Muscle of back (tissue), 13 donors: ENCODE measurements at places on chromosomes 6 and 20.
A peak's percentile ranks its signal among the peaks of the same experiment; 100 is the strongest.

- no peak for DNase-seq
Observed at GRCh38 chr20:32338665-32339064, 19.5 kb upstream of the ASXL1 start.

- DNase-seq, result no peak
Observed at GRCh38 chr20:34876406-34877282, at the start of gene ACSS2. Gene ACSS2 (plus strand): TSS chr20:34876612. CDS start chr20:34876646, 34 bp downstream.

DNA sequence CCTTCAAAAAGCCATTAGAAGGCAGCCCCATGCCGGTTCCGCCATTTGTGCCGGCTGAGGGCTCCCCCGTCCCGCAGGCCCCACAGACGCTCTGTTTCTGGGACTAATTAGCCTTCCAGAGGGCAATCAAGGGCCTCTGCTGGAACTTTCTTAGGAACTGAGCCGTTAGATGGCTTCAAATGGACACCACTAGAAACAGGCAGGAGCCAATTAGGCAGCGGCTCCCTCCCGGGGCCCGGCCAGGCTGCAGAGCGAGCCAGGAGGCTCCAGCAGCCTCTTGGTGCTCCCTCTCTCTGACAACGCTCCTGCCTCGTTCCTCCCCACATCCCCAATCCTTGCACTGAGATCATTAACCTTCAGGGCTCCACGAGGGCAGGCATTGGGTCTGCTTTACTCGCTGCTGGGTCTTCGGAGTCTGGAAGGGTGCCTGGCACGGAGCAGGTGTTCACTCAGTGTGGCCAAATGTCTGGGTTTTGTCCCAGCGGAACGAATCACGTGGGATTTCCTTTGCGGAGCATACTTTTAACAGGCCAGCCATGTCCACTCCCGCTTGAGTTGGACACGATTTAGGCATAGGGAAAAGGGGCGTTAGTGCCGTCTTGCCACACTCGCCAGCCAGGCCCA is 98.3 kb downstream of the TMEM242 start:
- no peak for DNase-seq

DNA sequence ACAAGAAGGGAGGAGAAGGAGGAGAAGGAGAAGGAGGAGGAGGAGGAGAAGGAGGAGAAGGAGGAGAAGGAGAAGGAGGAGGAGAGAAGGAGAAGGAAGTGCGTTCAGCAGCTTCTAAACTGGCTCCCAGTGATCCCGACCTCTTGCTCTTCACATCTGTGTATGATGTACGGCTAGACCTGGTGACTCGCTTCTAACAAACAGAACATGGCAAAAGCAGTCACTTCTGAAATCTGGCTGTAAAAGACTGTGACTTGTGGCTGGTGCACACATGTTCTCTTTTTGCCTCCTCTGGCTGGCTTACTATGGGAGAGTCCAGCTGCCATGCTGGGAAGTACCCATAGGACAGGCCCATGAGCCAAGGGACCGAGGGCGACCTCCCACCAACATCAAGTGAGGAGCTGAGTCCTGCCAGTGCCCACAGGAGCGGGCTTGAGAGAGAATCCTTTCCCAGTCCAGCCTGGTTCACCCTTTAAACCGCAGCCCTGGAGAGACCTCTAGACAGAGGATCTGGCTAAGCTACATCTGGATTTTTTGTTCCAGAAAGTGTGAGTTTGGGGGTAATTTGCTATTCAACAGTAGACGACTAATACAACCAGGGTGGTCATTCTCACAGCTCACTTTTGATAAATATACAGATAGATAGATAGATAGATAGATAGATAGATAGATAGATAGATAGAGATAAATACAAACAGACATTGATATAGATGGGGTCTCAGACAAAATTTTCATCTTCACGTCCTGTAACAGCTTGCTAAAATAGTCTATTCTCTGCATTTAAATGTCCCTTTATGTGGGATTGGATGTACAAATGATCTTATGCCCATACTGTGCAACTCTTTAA is 42.3 kb downstream of the RPP40 start:
- DNase-seq, result no peak

- DNase-seq, result no peak
Observed at GRCh38 chr6:101777646-101778045, 384.1 kb downstream of the GRIK2 start.

GRCh38 chr20:61560361-61560853 is 308.3 kb downstream of the CDH4 start:
- DNase-seq, result no peak

DNA sequence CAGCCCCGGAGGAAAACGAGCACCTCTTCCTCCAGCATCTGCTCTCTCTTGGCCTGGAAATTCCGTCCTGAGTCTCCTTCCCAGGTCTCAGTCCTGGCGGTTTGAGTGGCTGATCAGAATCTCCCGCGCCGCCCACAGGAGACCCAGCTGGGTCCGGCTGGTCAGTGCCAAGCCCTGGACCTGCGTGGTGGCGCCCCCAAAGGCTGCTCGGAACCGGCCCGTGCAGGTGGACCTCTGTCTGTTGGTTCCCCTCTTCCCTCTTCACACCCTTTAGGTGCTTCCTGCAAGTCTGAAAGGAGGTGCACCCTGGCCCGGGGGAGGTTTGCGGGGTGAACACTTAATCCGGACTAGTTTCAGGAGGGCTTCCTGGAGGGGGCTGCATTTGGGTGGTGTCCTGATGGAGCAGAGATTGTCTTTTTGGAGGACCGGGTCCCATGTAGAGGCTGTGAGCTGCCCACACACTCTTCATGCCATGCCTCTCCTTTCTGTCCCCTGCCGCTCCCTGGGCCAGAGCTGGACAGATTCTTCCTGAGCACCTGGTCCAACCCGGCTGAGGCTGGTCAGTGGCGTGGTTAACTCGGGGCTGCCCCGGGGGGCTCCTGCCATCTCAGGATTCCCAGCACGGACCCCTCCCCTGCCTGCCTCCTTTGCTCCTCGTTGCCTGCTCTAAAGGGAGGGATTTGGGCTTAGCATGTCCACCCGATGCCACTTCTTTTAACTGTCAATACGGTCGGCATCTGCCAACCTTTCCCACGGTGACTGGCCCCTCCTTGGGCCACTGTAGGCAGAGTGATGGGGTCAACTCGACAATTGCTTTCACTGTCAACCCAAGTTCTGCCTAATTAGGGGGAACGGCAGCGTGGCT is 16.5 kb upstream of the BHLHE23 start:
- DNase-seq, result no peak

GRCh38 chr6:9848094-9848493 is 566.8 kb downstream of the TFAP2A start:
- DNase-seq, result no peak

- DNase-seq, result no peak
Observed at GRCh38 chr6:30979141-30979540, 4.4 kb upstream of the MUC21 start.

GRCh38 chr6:51626391-51626790 is 461.0 kb downstream of the PKHD1 start:
- no peak for DNase-seq

DNA sequence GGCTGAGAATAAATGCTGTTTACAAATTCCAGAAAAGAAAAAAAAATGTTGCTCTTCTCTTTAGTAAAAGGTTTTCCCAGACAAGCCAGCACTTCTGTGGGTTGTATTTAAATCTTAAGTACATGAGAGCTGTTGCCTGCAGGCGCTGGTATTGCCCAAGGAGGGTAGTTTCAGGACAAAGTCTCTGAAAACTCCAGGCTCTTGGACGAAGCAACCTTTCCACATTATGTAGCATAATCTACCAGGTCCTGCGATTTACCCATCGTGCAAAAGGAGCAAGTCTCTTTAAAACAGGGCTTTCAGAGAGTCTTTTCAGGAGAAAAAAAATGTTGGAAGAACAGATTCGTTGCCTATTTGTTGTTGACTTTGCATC is 65.6 kb downstream of the PLG start:
- DNase-seq, result no peak

DNA sequence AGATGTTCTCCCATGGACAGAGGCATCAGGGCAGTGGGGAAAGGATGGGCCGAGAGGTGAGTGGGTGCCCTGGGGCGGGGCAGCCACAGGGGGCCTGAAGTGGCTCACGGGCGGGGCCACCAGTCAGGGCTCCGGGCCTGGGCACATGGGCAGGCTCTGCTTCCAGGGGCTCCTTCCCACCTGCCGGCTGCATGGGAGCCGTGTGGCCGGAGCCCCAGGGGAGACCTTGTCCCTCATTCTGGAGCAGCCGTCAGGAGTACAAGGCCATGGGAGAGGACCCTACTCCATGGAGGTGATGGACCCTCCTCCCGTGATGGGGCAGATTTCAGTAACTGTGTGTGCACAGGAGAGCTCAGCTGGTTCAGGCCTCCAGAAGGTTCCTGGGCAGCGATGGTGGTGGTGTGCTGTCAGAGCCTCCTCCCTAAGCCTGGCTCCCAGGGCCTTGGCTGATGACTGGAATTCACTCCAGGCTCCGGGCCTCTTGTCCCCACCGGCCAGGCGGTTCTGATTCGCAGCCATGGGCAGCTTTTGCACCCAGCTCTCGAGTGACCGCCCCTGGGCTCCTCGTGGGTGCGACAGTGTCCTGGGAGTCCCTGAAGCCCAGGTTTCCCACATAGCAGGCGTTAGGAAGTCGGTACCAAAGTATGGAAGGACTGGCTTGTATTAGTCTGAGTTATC is 6.2 kb downstream of the SLCO4A1 start:
- DNase-seq, result no peak

GRCh38 chr6:149881066-149881766 is 16.7 kb downstream of the RAET1E start:
- no peak for DNase-seq

DNA sequence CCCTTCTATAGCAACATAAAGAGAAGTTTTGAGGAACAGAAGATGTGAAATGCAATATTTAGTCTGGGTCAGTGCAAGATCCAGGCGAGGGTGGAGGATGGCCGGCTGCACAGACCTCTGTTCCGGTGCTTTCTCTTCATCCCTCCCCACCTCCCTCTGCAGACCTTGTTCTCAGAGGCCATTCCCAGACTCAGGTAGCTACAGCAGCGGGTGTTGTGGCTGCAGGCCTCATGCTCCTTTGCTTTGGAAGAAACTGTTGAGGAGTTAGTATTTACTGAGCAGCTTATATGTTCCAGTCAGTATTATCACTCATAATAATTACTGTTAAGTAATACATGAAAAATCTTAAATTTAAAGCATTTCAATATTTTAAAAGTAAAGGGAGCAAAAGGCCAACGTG is 1.7 kb downstream of the BTN3A3 start:
- DNase-seq, result no peak

- no peak for DNase-seq
Observed at GRCh38 chr6:168603234-168603633, 162.2 kb downstream of the SMOC2 start.

- no peak for DNase-seq
Observed at GRCh38 chr20:64112691-64113443, 5.5 kb upstream of the NPBWR2 start.

DNA sequence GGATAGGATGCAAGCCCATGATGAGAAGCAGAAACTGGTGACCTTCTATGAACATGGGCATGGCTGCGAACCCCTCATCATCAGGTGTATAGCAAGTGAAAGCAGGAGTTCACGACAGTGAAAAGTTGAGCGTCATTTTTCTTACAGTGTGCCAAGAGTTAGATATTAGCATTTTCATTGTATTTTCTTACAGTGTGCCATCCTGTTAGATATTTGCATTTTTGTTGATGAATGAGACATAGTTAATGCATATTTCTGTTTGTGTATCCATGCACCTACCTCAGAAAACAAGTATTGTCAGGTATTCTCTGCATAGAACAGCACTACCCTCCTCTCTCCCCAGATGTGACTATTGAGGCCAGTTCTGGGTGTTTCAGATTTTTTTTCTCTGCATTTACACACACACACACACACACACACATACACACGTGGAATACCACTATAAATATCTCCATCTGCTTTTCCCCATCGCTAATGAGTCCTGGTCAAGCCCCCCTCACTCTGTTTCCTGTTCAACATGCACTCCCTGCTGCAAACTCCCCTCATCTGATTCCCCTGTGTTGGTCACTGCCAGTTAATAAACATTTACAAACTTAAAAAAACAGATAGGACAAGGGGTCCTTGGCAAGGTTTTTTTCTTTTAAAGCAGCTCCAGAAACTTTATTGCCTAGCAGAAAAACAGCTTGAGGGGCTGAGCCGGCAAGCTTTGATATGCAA is 41.7 kb downstream of the PLN start:
- DNase-seq, result no peak

- peak; percentile 26 for DNase-seq
Observed at GRCh38 chr6:156779206-156780094, 2.3 kb downstream of the ARID1B start.

DNA sequence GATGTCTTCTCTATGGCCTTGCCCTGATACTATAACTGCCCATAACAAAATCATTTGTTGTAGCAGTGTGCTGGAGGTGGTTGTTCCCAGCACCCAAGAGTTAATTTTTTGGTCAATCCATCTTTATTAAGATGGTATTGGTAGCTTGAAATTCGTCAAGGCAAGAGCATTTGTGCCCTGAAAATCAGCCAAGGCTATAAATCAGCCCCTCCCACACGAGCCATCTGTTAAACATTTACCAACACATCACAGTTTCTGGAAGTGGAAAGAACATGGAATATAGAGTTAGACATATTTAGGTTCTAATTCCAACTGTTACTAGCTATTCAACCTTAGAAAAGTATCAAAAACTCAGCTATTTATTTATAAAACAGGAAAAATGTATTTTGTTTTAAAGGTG is 888.4 kb upstream of the GJE1 start:
- no peak for DNase-seq

DNA sequence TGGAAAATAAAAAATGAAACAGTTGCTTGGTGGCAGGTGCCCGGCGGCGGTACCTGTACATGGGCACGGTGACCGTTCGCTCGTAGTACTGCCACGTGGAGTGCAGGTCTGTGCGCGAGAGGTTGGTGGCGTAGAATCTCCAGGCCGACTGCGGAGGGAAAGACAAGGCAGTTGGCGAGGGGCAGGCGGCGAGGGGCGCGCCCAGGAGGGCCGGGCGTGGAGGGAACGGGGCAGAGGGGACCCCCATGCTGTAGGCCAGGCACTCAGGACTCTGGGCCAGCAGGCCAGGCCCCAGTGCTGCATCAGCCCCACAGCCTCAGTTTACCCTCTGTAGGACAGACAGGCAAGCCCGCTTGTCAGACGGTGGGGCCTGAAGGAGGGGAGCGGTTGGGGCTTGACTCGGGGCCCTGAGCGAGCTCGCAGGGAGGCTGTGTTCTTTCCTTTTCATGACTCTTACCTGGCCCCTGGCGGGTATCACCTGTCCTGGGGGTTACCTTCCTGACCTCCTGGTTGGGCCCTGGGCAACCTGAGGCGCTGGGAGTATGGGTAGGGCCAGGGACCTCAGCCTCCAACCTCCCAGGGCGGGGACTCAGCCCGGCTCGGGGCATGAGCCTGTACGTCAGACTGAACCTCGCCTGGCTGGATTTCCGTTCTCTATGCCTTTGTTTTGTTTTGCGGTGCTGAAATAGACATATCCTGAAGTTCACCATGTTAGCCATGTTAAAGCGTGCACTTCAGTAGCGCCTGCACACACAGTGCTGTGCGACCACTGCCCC is 38.5 kb downstream of the KCNQ2 start:
- no peak for DNase-seq

GRCh38 chr20:23636182-23636907 is 1.4 kb downstream of the CST3 start:
- DNase-seq, result no peak
